ENCODE measurements at places on chromosomes 7 and 10.

- peak; percentile 77 for DNase-seq
These were observed 1.5 kb downstream of the TRIL start for GRCh38 chr7:28956608-28957063.

DNA sequence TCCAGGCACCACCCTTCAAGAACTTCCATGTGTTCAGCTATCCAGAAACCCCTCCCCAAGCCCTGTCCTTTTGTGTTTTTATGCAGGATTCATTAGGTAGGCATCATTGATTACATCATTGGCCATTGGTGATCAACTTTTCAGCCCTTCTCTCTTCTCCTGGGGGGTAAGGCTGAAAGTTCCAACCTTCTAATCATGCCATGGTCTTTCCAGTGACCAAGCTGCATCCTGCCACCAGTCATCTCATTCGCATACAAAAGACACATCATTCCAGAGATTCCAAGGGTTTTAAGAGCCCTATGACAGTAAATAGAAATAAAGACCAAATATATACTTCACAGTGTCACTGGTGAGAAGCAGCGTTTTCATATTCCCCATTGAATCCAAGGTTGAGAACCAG lies 48.2 kb downstream of the DNAJC12 start:
- DNase-seq: no peak

GRCh38 chr10:103834436-103835095 lies 20.8 kb downstream of the SH3PXD2A start:
- no peak for DNase-seq

DNA sequence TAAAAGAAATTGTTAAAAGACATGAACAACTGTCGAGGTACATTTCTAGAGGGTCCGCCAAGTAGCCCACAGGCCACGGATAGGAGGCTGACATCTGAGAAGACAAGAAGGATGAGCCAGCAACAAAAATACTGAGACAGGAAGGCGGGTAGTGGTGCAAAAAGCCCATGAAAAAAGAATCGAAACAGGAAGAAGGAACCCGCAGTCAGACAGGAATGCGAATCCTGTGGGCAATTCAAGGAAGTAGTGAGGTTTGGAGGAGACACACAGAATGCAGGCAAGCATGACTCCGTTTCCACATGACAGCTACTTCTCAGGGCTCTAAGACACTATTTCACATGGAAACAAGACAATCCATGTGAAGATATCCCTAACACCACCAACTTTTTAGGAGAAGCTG lies 125.2 kb downstream of the DOCK4 start:
- DNase-seq: no peak

DNA sequence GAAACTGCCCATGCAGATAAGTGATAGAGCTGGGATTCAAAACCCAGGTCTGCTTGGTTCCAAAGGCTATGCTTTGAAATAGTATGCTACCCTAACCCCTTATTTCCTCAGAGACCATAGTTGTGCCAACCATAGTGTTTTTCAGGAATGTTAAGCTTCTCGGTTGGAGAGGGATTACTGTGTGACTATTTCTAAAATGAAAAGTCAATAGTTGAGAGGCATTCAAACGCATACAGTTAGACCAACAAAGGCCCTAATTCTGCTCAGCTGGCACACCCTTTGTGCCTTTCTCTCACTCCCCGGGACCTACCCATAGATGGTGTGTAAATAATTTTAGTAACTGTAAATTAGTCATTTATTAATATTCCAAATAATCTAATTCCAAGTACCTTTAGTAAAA lies 64.6 kb upstream of the RNF148 start:
- DNase-seq: no peak

DNA sequence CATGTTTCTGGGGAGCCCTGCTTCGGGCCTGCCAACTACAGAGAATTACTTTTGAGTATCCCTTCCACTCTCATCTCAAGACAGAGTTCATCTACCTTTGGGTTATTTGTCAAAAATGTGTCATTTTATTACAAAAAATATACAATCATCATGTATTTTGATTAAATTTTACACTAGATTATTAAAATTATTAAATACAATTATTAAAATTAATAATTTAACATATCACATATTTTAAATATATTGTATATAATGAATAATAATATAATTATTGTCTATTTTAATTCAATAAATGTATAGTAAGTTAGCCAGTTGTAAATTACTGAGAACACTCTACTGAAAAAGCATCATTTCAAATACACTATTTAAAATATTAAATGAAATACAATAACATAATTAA lies 50.9 kb downstream of the FIGNL1 start:
- no peak for DNase-seq

DNA sequence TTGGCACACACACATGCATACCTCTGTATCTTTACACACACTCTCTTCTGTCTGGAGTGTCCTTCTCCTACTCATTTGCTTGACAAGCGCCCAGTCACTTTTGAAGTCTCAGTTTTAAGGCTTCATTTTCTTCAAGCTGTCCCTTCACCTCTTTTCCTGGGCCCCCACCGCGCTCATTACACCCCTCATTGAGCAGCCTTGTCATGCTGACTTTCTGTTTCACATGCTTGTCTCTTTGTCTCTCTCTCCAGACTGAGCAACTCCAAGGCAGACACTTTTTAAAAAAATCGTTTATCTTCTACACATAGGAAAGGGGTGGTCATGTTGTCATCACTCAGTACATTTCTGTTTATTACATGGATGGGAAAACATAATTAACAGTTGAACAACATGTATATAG lies 225.2 kb upstream of the FZD1 start:
- DNase-seq: no peak
